ENCODE measurements at places on chromosomes 13 and 19. TPM values are rescaled to one million over a fixed set of nuclear protein-coding genes. Genes with fewer than 3 reads are reported as not detected.

DNA sequence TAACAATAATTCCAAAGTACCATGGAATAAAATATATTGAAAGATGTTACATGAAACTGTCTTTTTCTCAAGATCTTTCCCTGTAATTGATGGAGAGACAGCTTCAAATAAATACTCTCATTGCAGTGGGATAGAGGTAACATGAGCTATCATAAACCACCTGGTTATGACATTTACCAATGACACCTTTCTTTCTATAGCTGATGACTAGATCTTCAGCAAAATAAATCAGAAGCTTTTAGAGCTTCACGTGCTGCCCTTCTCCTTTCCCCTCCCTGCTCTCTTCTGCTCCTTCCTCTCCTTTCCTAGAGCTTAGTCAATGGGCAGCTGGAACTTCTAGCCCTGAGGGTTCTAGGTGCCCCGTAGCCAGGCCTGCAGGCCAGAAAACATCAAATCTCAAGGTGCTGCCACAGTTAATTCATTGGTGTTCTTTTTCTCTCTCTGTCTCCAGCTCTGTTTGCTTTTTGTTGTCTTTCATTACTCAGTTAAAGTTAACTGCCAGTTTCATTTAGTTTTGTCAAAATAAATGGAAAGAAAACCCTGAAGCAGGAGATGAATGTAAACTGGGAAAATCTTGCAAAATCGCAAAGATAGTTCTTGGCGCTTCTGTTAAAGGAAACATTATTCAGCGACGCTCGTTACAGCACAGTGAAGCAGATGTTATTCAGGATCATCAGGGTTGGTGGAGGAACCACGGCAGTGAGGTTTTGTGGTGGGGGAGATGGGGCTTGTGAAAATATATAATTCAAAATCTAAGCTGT lies 8.3 kb upstream of the METTL21C start:
- DNase-seq, result no peak

GRCh38 chr19:728011-728410 lies 19.3 kb downstream of the PALM start:
- peak; percentile 88 for DNase-seq

GRCh38 chr13:111876506-111876905 lies 190.4 kb upstream of the SOX1 start:
- DNase-seq, result no peak

DNA sequence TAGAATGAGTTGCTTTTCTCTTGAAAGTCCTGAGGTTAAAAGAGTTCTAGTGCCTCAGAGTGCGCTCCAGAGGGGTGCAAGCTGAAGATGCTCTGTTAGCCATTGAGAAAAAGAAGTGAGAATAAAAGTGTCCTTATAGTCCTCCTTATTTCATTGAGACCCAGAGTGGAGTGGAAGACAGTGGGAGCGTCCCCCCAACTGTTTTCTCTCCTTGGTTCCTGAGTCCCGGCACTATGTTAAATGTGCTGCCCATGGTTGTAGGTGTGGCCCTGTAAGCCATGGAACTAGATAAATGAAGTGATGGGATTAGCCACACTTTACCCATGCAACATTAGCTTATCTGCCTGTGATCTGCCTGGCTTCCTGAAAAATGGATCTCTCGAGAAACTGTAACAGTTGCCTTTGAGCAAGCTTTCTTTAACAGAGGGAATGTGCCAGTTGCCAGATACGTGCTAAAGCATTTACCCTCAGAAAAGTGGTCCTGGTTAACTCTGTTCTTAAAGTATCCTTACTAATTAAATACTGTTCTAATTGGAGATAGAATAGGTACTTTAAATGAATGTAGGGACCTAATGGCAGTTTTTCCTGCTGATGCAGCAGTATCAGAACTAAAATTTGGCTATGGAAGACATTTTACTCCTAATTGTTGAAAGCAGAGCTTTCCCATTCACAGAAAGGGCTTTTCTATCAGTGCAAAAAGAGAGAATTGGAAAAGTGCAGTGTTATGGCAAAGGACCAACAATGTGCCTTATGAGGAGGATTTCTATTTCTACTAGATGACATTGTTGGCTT lies 21.4 kb upstream of the PSG9 start:
- DNase-seq, result no peak

DNA sequence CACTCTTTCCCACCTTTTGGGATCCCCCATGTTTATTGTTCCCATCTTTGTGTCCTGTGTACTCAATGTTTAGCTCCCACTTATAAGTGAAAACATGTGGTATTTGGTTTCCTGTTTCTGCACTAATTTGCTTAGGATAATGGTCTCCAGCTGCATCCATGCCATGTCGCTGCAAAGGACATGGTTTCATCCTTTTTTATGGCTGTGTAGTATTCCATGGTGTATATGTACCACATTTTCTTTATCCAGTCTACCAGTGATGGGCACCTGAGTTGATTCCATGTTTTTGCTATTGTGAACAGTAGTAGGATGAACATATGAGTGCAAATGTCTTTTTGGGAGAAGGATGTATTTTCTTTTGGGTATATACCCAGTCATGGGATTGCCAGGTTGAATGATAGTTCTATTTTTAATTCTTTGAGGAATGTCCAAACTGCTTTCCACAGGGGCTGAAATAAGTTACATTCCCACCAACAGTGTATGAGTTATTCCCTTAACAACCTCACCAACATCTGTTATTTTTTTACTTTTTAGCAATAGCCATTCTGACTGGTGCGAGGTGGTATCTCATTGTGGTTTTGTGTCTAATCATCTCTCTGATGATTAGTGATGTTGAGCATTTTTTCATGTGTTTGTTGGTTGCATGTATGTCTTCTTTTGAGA lies 55.7 kb upstream of the MEDAG start:
- DNase-seq, result no peak

DNA sequence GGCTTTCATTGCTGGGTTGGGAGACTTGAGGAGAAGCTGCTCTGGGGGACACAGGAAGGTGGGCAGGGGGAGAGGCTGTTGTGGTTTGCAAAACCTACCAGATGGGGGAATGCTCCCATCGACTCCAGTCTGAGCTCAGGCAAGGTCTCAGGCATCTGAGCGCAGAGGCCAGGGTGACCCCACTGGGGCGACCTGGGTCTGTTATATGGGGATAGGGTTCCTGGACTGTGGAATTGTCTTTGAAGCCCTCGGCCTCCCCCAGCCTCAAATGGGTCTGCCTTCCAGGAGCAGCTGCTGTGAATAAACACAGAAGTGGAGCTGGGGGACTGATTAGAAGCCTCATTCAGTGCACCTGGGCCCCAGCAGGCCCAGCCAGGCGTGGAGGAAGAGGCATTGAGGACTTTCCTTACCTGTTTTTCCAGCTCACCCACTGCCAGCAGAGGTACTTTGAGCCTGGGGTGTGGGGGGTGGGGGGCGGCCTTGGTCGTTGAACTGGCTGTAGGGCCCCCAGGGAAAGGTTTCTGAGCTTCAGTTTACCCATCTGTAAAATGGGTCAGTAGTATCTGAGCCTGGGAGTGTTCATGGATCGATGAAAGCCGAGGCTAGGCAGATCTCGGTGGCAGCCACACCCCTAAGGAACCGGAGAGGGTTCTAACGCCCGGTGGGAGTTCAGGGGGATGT lies 1.4 kb downstream of the CERS4 start:
- DNase-seq, result no peak

GRCh38 chr19:47619763-47620162 lies 10.8 kb downstream of the BICRA start:
- DNase-seq, result no peak

GRCh38 chr19:1512671-1513498 lies at the start of gene ADAMTSL5:
Gene ADAMTSL5, minus strand, starts transcription at chr19:1513019. Its CDS starts 2,076 bp downstream, at chr19:1510943.
- DNase-seq, result peak; percentile 86

GRCh38 chr13:108674771-108675170 lies 45.4 kb downstream of the MYO16 start:
- DNase-seq, result no peak

DNA sequence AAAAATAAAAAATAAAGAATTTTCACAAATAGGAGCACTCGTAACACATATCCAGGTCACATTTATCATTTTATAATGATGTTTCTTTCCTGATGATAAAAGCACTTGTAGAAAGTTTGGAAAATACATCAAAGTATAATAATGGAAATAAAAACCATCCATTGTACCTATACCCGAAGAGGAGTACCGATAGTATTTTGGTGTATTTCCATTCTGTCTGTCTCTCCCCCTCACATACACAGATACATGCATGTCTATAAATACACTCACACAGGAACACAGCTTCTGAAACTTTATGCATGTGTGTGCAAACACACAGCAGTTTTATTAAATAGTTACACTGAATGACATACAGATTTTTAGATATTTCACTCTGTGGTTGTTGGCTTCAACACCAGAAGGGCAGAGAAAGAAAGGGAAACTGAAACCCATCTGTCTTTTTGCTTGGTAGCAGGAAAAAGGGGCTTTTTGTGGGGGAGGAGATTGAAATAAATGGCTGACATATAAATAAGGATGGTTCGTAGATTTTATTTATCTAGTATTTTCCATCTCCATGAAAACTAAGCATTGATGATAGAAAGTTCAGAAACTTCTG lies 114.8 kb downstream of the LRCH1 start:
- DNase-seq, result no peak

DNA sequence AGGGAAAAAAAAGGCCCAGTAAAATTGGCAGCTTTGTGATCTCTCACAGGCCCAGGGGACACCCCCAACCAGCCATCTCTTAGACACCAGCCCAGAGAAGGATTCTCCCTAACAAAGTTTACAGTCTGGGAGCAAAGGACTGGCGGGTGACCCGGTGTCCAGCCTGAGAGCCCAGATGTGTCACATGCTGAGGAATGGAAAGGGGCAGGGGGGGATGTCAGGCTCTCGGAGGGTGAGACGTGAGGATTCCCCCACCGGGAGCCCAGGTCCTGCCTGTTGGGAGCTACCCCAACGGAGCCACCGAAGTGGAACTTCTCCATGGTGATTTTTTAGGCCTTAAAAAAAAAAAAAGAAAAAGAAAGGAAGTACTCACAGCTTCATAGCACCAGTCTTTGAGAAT lies 4.8 kb upstream of the CTXN1 start:
- DNase-seq, result no peak

GRCh38 chr13:30607908-30608307 lies 9.8 kb upstream of the USPL1 start:
- no peak for DNase-seq

- DNase-seq, result no peak
Measured at GRCh38 chr13:24631922-24632321, 48.3 kb upstream of the ATP12A start.

DNA sequence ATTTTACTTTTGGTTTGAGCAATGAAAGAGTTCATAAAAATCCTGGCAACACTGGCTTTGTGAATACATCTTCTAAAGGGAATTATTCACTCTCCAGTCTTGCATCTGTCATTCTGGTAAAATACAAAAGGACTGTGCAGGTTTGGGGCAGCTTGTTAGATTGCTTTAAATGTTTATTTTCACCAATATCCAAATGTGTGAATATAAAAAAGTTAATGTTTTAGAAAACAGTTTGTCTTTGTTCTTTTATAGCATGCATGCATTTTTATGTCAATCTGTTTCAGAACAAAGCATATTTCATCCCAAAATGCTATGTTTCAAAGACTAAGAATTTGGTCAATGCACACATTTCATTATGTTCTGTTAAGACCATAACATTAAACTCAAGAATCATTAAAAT lies 1145.4 kb downstream of the OLFM4 start:
- no peak for DNase-seq

DNA sequence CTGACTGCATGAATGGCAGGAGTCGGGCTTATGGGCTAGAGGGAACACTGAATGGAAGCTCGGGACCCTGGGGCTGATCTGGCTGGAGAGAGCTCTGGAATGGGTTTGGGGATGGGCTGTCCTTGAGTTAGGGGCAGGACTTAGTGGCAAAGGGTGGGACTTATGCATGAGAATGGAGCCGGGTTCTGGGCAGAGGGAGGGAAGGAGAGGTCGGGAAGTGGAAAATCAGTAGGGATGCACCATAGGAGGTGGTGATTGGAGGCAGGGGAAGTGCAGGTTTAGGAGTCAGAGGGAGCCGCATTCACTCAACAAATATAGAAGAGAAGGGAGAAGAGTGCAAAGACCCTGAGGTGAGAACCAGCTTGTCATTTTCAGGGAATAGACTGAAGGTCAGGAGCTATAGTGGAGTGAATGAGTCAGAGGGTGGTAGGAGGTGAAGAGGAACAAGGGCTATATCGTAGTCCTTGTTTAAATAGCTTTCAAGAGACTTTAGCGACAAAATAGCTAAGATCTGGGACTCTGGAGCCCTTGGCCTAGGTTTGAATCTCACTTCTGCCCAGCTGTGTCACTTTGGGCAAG lies 748 bp downstream of the RAB4B start:
- DNase-seq, result no peak

DNA sequence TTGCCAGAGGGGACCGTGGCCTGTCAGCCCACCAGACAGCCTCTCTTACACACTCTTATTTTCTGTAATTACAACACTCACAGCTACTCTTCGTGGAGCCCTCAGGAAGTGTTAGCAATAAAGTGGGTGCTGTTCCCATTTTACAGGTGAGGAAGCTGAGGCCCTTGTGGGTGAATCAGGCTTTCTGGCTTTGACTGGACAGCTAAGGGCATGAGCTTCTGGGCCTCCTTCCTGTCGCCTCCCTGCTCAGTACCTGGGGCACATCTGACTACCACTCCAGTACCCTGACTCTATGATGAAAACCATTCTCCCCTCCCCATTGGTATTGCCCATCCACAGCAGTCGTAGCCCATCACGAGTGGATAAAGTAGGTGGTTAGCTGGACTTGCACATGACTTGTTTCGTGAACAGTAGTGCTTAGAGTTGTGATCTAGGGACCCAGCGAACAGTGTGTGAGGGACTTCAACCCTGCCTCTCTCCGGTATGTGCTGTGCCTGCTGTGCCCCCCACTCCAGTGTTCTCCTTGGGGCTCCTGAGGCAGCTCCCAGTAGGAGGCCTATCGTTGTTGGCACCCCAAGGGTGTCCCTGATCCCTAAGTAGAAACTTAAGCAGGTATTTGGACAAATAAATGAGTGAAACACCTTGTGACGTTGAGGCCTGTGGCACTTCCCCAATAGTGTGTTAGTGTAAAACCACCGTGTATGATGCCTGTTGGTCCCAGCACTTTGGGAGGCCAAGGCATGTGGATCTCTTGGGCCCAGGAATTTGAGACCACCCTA lies 38.6 kb downstream of the GATAD2A start:
- DNase-seq, result no peak

Gene SMIM24
- total RNA-seq, result not detected

Gene SMAD9
- total RNA-seq, result 4.5 TPM

Gene TUBA3C
- not detected for total RNA-seq

Gene UGGT2
- 12.9 TPM for total RNA-seq

Gene ZNF616
- total RNA-seq, result 5.5 TPM

Gene IL4I1
- not detected for total RNA-seq

Gene CYSLTR2
- total RNA-seq, result 5.0 TPM

Gene ZNF525
- total RNA-seq, result 2.5 TPM

Gene C19orf67
- not detected for total RNA-seq

Gene RFPL4AL1
- not detected for total RNA-seq

Gene PSG1
- not detected for total RNA-seq

Gene CACNG7
- total RNA-seq, result not detected

Gene NLRP4
- not detected for total RNA-seq
